ENCODE measurements at places on chromosomes 12 and 14. TPM values are rescaled to one million over a fixed set of nuclear protein-coding genes. Genes with fewer than 3 reads are reported as not detected.

GRCh38 chr14:100072783-100073346, 7.6 kb downstream of the EVL start:
- DNase-seq: no peak

DNA sequence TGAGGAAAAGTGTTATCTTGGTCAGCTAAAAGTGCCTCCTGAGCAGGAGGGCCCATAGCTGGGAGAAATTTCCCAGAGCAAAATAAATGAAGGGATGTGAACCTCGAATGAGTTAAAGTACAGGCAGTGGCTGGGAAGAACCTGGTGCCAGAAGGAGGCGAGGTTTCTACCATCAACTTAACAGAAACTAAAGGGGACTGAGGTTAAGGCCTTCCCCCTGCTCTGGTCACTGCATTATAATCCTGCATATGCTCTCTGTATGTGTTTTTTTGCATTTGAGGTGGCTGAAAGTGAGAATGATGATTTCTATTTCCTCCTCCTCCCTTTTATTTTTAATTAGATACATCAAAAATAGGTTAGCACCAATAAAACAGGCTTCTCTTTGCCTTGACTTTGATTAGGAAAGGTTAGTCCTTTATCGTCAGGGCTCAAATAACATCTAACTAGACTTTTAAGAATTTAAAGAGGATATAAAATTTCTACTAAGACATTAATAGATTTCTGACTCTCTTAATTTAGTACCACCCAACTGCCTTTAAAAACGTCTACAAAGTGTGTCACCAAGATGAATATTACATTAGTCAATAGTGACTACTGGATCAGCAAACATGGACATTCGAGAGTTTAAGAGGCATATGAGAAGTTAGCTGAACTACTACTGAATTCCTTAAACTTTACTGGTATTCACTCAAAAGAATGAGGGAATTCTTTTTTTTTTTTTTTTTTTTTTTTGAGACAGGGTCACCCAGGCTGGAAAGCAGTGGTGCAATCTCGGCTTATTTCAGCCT, 49.2 kb downstream of the GALNT4 start:
- DNase-seq: no peak

DNA sequence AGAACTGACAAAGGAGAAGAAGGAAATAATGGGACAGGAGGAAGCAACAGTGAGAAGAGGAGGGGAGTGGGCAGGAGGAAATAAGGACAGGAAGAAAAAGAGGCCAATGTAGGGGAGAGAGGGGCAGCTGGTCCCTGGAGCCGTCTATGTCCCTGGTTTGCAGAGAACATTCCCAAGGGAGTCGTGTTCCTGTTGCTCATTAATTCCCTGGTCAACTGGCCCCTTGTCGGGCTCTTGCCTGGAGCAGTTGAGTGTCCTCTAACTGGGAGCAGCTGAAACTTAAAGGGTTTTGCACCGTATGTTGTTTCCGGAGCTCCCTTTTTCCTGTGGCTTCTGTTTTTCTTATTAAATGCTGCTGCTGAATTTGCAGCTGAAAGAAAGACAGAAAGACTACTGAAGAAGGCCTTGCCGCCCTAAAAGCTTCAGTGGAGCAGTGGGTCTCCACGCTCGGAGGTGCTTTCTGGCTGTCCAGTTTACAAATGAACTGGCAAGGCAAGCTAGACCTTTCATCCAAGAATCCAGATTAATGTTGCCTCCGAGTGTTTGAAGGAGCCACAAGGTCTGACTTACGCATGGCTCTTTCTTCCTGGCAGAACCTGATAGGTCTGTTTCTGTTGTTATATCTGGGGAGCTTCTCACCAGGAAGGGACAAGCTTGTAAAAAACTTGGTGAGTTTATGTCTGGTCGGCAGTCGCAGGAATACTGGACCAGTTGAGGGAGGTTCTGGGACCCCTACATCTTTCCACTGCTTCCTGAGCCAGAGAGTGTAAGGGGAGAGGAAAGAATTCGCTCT, 146.2 kb upstream of the RFLNA start:
- DNase-seq: no peak

DNA sequence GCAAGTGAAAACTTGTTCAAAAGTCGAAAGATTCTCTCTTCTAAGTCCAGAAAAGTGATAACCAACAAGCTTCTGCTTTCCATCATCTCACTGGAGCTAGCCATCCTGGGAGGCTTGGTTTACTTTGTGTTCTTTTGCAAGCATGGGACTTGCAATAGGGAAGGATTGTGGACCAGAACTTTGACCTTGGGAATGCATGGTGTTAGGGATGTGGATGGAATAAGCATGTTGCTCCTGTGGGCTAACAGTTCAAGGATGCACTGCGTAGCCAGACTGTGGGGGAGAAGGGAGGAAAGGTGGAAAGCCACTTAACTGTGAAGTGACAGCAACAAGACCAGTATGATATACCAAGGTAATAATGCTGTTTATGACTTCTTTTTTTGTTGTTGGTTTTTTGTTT, 28.6 kb downstream of the SOAT2 start:
- no peak for DNase-seq

- no peak for DNase-seq
Observed at GRCh38 chr14:68762953-68763764, 29.7 kb downstream of the ZFP36L1 start.

- no peak for DNase-seq
Observed at GRCh38 chr12:6434205-6435140, 10.3 kb upstream of the CD27 start.

Gene CCDC85C
- total RNA-seq: 96.6 TPM

Gene CYP46A1
- total RNA-seq: 0.36 TPM

Gene SLC17A8
- not detected for total RNA-seq

Gene IL22
- total RNA-seq: not detected

GRCh38 chr12:12582895-12583303, 20.2 kb upstream of the DUSP16 start:
- DNase-seq: no peak

Gene ANGEL1
- total RNA-seq: 19.1 TPM

Gene PZP
- total RNA-seq: not detected

Gene PTPN11
- 139 TPM for total RNA-seq

DNA sequence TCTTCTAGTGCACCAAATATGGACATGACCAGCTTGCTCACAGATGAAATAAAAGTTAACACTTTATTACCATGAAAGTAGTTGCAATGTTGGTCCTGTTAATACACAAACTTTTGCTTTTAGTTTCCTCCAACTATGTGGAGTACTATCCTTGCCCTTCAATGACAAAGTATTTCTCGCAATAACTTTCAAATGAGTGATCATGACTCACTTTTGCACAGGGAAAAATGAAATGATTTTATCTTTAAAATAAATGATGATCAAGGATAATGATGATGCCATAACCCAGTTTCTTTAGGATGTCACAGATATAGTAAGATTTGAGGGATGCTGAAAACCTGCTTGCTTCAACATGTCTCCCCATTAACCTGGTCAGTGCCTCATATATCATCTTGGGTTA, 254.0 kb upstream of the KITLG start:
- DNase-seq: no peak

GRCh38 chr14:75224561-75224960, 48.1 kb upstream of the TMED10 start:
- no peak for DNase-seq

Gene HOXC11
- 17.0 TPM for total RNA-seq

Gene COL2A1
- 1.4 TPM for total RNA-seq

DNA sequence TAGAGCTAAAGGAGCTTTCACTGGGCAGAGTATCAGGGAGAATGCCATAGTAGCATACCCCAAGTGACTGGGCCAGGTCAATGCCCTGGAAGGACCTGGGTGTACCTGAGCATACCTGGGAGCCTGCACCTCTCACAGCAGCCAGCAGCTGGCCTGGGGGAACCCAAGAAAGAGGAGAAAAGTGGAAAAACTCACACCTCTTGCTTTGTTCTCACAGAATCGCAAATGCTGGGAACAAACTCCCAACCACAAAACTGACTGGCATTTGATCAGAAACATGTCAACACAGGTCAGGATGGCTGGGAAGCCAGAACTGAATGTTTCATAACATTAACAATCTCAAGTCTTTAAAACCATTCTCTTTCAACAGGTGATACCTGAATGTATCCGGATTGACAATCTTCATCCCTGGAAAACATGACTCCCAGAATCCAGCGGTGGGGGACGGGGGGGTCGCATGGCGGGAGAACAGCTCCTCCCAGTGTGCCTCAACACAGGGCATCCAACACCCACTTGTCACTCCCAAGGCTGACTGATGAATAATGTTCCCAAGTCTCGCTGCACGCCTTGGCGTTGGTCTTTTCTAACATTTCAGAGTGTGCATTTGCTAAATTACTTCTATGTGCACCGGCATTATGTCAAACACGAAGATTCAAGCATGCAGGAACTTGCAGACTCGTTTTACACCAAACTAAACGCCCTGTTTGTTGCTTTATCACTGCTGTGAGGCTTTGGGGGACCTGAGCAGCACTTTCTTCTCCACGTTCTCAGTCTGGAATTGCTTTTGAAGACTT, 7.9 kb downstream of the FOXN3 start:
- no peak for DNase-seq

Gene CATSPERB
- total RNA-seq: not detected

DNA sequence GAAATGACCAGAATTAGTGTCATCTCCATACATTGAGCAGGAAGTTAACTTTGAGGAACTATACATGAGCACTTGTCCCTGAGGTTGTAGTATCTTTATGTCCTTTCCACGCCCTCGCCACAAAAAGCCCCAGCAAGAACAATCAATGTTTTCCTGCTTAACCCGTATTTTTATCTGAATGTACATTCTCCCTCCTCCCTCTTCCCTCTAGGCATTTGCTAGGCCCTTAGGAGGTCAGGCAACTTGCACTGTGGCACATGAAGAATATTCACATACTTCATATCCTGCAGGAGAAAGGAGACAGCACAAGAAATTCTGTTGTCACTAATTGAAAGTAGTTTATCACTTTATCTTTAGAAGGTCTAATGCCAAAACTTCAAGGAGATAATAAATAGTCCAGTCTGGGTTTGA, 18.1 kb upstream of the DUSP6 start:
- DNase-seq: no peak

Gene GAS2L3
- 47.4 TPM for total RNA-seq

DNA sequence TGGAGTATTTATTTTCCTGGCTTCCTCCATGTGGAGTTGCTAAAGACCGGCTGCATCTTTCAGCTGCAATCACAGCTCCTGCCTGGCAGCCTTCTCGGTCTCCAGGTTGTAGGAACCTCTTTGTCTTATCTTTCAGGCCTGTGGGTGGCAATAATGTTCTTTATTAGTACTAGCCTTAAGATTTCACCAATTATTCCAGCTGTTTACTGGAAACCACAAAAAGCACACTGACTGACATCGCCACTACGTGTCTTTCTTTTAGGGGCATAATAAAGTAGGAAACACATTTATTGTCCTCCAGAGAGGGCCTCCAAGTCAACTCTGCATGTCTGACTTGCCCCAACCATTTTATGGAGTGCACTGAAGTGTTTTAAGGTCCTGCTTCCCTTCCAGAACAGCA, 1116.5 kb upstream of the TMEM132C start:
- DNase-seq: no peak

DNA sequence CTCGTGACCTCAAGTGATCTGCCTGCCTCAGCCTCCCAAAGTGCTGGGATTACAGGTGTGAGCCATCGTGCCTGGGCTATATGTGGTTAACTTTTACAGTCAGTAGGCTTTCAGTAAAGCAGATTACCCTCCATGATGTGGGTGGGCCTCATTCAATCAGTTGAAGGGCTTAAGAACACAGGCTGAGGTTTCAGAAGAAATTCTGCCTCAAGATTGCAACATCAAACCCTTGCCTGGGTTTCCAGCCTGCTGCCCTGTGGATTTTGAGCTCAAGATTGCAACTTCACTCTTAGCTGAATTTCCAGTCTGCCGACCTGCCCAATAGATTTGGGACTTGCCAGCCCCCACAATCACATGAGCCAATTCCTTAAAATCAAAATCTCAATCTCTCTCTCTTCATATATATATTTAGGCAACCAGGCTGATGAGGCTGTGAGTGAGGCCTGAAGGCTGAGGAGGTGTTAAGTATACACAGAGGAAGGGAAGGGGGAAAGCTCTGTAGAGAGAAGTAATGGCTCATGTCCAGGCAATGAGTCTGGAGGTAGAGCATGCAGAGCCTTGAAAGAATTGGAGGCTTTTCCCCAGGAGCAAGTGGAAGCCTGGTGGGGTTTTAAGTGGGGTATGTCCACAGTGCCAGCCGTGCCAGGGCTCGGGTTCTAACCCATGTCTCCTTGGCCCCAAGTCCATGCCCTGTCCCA, 33.3 kb upstream of the ACTN1 start:
- no peak for DNase-seq

GRCh38 chr12:125533434-125534029, 468.3 kb downstream of the AACS start:
- DNase-seq: no peak

Gene KCNJ8
- total RNA-seq: not detected

Gene TAS2R31
- total RNA-seq: 1.3 TPM

Gene EEA1
- total RNA-seq: 15.1 TPM

- no peak for DNase-seq
Observed at GRCh38 chr12:90979951-90980350, 24.8 kb downstream of the EPYC start.

Gene PTPRB
- 0.33 TPM for total RNA-seq

DNA sequence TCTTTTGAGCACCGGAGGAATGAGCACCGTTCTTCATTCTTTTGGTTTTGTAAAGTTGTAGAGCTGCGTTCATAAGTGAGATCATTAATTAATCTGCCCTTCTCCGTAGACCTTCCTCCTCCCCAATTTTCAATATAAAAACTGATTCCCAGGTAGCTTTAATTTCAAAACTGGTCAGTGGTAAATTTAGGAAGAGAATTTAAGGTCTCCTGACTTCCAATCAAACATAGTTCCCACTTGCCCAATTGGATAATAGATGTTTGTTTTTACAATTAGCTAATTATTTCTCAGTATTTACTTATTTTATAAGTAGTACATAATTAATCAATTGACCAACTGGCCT, 27.2 kb upstream of the YBX3 start:
- DNase-seq: no peak

- DNase-seq: no peak
Observed at GRCh38 chr12:83172441-83172840, 485.7 kb downstream of the TMTC2 start.

DNA sequence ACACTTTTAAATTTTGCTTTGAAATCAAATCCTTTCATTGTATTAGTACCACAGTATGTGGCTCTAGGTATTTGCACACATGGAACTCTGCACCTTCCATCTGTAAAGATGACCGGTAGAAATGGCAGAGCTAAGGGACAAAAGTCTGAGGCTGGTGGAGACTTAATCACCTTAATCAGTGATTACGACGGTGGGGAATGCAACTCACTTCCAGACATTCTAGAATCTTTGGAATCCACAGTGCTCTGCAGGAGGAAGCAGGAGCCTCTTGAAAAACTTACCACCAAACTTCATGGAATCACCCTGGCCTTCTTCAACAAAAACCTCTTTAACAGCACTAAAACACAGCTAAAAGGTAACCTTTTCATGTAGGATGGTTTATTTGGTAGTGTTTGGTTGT, 3.9 kb upstream of the DACT1 start:
- no peak for DNase-seq
